ENCODE measurements at places on chromosomes 11 and 22. TPM values are rescaled to one million over a fixed set of nuclear protein-coding genes. Genes with fewer than 3 reads are reported as not detected.

- no peak overlapping the region for H3K27ac ChIP-seq
- H3K27me3 ChIP-seq = no peaks in the 10 kb centered on the region
- peak overlapping the region; percentile 27 for H3K4me3 ChIP-seq
- DNase-seq = no peak
- H3K36me3 ChIP-seq = no peaks in the 10 kb centered on the region
- H3K4me1 ChIP-seq = peaks cover 25% of the 10 kb centered on the region
These were observed 861 bp upstream of the ZNRF3 start for GRCh38 chr22:28882545-28882877.

DNA sequence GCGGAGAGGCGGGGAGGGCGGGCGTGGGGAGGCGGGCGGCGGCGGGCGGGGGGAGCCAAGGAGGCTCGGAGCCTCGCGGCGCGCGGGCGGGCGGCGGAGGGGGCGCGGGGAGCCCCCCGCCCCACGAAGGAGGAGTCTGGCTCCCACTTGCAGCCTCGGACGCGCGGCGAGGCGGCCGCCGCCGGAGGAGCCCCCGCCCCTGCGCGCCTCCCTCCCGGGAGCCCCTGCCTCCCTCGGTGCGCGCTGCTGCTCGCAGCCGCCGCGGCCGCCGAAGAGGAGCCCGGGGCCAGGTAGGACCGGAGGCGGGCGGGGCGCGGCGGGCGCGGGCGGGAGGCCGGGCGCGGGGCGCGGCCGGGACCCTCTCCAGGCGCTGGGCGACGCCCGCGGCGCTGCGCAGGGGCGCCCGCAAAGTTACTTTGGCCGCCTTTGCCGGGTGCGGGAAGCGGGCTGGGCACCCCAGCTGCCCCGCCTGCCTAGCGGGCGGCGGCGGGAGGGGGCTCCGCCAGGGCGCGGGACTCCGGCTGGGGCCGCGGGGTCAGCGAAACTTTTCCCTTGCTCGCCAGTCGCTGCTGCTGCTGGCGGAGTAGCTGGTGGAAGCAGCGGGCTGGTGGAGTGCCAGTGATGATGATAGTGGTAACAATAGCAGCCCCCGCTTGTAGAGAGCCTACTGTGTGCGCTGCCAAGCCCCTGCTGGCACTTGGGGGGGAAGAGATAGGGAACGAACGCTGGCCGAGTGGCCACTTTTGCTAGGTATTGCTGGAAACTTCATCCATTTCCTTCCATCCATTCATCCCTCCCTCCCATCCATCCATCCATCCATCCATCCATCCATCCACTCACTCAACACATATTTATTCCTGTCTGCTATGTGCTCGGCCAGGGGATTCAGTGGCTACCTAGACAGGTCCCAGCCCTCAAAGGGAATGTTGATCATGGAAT is at the start of gene MPPED1:
TSS of gene MPPED1 (plus strand) at position 146 of the 939 bp plus-strand sequence. CDS start 12,972 bp downstream, outside the sequence.
- no peaks in the 10 kb centered on the region for H3K36me3 ChIP-seq
- DNase-seq = peak; percentile 47
- no peak within 1 kb of the TSS for H3K27ac ChIP-seq
- no peaks in the 10 kb centered on the region for H3K4me1 ChIP-seq
- peak within 1 kb of the TSS; percentile 26 for H3K4me3 ChIP-seq
- peaks cover 88% of the 10 kb centered on the region for H3K27me3 ChIP-seq

- peaks cover 2% of the 10 kb centered on the region for H3K4me1 ChIP-seq
- H3K27me3 ChIP-seq = no peaks in the 10 kb centered on the region
- peaks cover 20% of the 10 kb centered on the region for H3K36me3 ChIP-seq
- no peak overlapping the region for H3K27ac ChIP-seq
- DNase-seq = no peak
These were observed 24.9 kb downstream of the ASPHD2 start for GRCh38 chr22:26453812-26454500.

GRCh38 chr11:78202733-78203167 is 14.0 kb downstream of the USP35 start:
- no peak for DNase-seq
- H3K27ac ChIP-seq = no peak overlapping the region
- peaks cover 12% of the 10 kb centered on the region for H3K4me1 ChIP-seq

GDPD4 gene
- not detected for polyA plus RNA-seq

FOLR3 gene
- not detected for polyA plus RNA-seq

CCDC116 gene
- polyA plus RNA-seq = 0.94 TPM

All from cardiac muscle cell (in vitro differentiated cells and primary cell).